Foreskin melanocyte (primary cell): ENCODE measurements at places on chromosomes 11 and 22.

DNA sequence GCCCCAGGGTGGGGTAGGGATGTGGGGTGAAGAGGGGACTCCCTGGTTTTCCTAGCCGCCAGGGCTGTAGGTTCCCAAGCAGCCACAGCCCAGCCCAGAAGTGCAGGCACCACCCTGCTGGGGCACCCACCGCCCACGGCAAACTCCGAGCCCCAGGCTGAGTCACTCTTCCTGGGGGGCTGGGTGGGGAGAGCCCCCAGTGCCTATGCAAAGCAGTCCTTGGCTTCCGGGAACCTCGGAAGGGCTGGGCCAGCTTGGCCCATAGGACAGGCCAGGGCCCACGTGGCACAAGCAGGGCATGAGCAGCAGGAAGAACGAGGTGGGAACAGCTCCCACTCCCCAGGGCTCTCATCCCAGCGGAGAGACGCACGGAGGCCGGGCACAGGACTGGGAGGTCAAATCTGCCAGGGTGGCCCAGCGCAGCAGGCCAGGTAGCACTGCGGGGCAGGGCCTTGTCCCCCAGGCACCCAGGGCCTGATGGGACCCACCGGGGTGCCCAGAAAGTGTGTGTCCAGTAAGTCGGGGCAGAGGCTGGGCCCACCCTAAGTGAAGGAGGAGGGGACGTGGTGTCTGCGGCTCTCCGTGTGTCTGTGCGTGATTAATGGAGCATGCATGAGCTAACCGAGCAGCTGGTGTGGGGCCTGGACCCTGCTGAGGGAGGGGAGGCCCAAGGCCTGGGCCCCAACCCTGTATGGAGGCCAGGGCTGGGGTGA lies 4.6 kb upstream of the IL17REL start:
- no peak for DNase-seq

GRCh38 chr11:106306942-106307341 lies 229.5 kb downstream of the AASDHPPT start:
- no peak for DNase-seq

DNA sequence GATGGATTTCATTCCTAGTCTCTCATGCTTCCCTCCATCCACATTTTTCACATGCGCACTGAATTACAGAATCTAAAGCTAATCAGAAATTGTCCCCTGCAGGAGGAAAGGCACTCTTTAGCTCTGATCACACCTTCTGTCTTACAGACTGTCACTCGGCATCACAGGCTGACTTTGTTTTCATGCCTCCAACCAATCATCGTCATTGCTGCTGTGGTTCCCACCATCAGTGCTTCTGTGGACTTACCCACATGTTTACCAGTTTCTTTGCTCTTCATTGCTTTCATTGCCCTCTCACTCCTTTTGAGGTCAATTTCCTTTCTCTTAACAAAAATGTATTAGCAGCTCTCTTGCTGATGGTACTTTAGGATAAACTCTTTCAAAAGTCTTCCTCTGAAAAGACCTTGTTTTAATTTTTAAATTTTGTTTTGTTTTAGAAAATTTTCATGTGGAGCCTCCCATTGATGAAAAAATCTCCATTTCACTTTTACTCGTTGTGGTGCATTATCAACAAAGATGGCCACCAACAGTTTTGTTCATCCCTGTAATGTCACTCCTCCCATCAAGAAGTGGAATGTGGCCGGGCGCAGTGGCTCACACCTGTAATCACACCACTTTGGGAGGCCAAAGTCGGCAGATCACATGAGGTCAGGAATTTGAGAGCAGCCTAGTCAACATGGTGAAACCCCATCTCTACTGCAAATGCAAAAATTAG lies 20.2 kb upstream of the TREH start:
- no peak for DNase-seq

GRCh38 chr11:126061707-126062678 lies 673 bp downstream of the CDON start:
- DNase-seq: peak; percentile 66

- no peak for DNase-seq
These were observed 57.8 kb downstream of the FAM181B start for GRCh38 chr11:82675838-82676237.

DNA sequence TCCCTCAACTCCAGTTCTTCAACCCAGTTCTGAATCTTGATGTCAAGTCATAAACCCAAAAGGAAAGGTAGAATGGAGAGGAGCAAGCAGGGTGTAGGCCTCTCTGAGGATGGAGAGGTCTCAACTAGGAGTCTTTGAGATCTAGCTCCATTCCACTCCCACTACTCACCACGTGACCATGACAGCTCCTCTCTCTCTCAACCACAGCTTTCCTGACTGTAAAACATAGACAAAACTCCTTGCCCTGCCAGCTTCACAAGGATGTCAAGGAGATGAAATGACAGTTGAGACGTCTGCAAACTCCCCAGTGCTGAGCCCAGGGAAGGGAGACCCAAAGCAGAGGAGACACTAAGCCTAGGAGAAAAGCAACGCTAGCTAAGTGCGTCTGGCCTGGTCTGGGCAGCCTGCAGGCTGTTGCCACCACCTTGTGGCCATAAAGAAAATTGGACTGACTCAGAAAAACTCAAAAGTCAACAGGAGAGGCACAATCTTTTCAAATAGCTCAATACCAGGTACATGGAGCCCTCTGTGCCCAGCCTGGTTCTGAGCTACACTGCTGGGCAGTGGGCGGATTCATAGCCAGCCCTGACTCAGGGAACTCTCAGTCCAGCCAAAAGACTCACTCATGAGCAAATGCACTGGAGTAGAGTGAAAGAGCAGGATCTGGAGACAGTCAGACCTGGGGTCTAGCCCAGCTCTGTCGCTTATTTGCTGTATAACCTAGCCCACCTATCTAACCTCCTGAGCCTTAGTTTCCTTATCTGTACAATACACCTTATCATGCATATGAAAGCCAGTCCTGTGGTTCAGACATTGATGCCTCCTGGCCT lies 3.4 kb downstream of the CLPB start:
- DNase-seq: peak; percentile 40

- no peak for DNase-seq
These were observed 245.0 kb upstream of the POU2AF2 start for GRCh38 chr11:111000400-111001080.

DNA sequence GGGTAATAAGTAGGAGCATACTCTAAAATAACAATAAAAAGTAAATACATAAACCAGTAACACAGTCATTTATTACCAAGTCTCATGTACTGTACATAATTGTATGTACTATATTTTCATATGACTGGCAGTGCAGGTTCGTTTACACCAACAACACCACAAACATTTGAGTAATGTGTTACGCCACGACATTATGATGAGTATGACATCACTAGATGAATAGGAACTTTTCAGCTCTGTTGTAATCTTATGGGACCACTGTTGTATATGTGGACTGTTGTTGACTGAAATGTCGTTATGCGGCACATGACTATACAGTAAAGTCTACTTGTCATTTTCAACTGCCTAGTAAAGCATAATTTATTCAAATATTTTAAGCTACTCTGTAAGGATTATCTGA lies 18.6 kb downstream of the KIF18A start:
- DNase-seq: no peak

GRCh38 chr11:102343809-102344208 lies 3.2 kb upstream of the BIRC2 start:
- DNase-seq: no peak

DNA sequence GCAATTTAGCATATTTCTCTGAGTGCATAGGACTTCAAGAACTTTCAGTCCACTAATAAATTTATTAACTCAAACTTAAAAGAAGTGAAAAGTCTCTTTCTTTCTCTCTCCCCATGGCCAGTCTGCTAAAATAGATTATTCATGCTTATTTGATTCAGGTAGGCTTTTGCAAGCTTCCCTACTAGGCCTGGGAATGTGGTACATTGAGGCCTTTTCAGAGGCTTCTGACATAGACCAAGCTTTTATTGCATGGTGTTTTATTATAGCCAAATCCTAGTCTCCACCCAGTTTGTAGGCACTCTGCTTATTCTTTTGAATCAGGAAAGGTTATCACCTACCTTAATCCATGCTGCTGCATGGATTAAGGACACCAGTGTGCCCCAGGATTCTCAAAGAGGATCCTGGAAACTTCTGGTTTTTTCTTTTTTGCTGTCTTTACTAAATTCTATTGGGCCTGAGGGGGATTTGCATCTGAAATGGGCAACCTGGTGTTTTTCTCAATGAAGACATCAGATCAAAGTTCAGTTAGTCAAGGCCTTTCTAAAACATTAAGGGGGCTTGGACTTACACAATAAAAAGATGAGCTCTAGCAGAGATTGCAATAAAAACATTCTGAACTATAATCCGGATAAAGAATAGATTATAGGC lies 92.2 kb downstream of the ELP4 start:
- DNase-seq: no peak

GRCh38 chr11:75513250-75513649 lies 12.5 kb downstream of the GDPD5 start:
- no peak for DNase-seq

DNA sequence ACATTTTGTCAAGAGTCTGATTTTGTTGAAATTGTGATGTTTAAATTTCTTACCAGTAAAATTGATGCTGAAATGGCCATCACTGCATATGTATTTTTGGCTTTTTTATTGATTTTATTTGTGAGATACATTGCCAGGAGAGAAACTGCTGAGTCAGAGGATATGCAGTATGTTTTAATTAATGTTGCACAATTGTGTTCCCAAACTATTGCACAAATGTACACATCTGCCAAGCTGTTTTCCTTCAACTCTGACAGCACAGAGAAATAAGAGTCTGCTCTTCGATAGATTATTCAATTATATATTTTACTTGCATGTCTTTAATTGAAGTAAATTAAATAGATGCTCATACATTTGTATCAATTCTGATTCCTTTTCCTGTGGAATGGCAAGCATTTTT lies 640.2 kb upstream of the LUZP2 start:
- DNase-seq: no peak

DNA sequence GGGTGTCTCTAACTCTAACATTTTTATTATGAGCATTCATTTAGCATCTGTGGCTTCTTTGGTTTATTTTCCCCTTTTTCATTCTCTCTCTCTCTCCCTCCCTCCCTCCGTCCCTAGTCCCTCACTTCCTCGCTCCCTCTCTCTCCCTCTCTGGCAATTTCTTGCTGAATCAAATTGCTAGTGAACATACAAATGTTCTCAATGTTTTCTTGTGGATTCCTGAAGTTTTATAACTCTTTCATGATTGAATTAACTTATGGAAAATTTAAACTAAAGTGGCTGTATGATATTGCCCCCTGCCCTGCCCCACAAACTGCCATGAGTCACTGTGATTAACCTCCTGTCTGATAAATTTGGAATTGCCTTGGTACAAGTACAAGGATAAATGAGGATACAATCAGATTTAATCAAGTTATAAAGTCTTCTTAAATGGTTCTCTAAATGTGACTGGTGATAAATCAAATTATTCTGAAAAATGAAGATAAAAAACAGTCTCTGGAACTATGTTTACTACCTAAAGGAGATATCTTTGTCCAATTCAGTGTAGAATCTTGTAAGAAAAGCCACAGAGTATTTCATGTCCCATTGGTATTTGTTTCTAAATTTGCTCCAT lies 143.0 kb upstream of the PDGFD start:
- DNase-seq: no peak

- no peak for DNase-seq
These were observed 35.6 kb upstream of the ADORA2A start for GRCh38 chr22:24391836-24392217.
